Naive thymus-derived CD4-positive, alpha-beta T cell (primary cell): ENCODE measurements at places on chromosomes 11 and 22.

GRCh38 chr22:20204806-20205205, 54.0 kb upstream of the CCDC188 start:
- no peak for DNase-seq

- no peak for DNase-seq
Observed at GRCh38 chr11:132466983-132467382, 1065.3 kb downstream of the OPCML start.

DNA sequence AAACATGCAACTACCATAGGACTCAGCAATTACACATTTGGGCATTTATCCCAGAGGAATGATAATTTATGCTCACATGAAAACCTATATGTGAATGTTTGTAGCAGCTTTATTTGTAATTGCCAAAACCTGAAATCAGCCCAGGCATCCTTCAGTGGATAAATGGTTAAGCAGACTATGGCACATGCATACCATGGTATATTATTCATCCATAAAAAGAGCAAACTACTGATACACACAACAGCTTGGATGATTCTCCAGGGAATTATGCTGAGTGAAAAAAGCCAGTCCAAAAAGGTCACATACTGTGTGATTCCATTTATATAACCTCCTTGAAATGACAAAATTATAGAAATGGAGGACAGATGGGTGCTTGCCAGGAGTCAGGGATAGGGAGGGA, 86.7 kb downstream of the ALX4 start:
- DNase-seq: no peak

GRCh38 chr11:103601225-103601846, 435.1 kb upstream of the DDI1 start:
- DNase-seq: no peak

GRCh38 chr11:44241851-44242250, 68.1 kb downstream of the ALX4 start:
- DNase-seq: no peak

DNA sequence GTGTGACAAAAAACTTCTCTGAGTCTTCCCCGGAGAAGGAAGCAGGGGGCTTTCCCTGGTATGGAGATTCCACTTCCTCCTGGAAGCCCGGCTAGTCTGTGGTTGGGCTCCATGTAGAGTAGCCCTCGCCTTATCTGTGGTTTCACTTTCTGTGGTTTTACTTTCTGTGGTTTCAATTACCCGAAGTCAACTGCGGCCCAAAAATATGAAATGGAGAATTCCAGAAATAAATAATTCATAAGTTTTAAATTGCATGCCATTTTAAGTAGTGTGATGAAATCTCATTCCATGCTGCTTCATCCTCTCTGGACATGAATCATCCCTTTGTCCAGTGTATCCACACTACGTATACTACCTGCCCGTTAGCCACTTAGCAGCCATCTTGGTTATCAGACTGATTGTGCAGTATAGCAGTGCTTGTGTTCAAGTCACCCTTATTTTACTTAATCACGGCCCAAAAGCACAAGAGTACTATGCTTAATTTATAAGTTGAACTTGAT, 275.0 kb upstream of the SESN3 start:
- no peak for DNase-seq

- DNase-seq: no peak
Observed at GRCh38 chr11:86595955-86596354, 76.5 kb downstream of the ME3 start.

DNA sequence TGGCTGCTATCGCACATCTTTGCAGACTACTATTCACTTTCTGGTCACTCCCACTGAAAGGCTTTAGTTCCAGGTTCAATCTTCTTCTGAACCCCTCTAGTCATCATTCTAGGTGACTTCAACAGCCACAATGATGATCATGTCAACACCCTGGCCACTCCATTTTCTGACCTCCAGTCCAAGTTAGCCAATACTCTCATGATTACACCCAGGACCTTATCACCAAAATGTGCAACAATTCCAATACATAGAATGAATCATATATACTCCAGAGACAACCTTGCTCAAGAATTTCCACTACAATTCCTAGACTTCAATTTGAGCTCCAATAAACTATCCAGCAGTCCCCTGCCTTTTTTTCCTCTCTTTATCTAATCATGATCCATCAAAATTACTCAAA, 70.7 kb downstream of the PAK1 start:
- no peak for DNase-seq

GRCh38 chr11:117037279-117037974, 60.8 kb downstream of the SIK3 start:
- peak; percentile 31 for DNase-seq

- DNase-seq: no peak
Observed at GRCh38 chr22:29833392-29833965, 4.6 kb downstream of the ASCC2 start.

DNA sequence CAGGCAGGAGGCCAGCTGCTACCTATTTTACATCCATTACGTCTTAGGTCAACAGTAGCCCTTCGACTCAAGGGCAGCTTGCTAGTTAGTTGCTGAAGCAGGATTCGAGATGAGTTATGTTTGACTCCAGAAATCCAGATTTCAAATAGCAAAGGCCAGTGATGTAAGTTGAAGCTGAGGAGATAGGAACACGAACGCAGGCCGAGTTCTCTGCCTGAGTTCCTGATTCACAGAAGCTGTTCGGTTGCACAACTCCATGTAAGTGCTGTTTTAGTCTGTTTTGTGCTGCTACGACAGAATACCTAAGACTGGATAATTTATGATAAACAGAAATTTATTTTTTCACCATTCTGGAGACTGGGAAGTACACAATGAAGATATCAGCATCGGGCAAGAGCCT, 111.2 kb downstream of the SLC1A2 start:
- no peak for DNase-seq

DNA sequence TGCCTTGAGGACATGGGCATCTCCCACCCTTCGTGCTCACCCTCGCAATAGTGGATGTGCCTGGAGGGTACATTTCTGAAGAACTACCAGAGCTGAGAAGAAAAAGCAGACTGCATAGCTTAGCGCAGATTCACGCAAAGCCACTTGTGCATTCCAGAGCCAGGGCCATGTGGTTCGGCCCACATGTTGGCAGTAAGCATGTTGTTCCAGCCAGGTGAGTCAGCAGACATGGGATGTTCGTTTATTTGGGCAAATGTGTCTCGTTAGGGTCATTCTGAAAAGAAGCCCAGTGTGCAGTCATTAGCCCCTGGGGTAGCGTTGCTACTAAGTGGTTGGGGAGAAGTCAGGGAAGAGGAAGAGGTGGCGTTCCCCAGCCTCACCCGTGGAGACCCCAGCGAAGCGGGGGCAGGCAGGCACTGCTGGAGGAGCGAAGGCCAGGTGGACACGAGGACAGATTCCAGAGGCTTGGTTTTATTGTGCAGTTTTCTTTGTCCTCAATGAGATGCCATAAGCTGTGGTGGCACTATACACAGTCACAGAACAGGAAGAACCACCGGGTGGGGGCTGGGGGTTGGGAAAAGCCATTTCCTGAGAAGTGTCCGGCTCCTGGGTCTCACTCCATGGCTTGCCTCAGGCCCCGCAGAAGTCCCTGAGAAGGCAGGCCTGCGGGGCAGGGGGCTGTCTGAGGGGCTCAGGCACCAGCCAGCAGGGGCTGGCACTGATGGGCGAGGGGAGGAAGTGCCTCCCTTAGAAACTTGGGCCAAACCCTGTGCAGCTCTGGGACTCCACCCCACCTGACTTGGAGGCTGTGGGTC, 5.0 kb downstream of the THY1 start:
- DNase-seq: no peak

- DNase-seq: no peak
Observed at GRCh38 chr11:71946144-71946571, 17.3 kb downstream of the RNF121 start.

- DNase-seq: no peak
Observed at GRCh38 chr11:68007498-68008380, 2.4 kb upstream of the ALDH3B1 start.

DNA sequence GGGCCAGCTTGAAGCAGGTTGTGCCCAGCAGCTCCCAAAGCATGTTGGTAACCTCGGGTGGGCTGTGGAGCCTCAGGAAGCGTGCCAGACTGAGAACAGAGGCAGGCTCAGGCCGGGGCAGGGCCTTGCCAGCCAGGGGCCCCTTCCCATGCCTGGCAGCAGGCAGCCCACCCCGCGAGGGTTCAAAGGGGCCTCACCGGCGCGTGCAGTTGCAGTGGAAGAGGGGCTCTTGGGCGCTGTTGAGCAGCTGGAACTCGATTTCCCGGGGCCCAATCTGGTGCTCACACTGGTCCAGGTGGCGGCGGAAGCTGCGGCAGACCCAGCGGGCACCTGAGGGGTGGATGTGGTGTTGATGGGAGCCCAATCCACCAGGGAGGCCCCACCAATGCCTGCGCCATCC, 3.6 kb downstream of the PLA2G3 start:
- no peak for DNase-seq

DNA sequence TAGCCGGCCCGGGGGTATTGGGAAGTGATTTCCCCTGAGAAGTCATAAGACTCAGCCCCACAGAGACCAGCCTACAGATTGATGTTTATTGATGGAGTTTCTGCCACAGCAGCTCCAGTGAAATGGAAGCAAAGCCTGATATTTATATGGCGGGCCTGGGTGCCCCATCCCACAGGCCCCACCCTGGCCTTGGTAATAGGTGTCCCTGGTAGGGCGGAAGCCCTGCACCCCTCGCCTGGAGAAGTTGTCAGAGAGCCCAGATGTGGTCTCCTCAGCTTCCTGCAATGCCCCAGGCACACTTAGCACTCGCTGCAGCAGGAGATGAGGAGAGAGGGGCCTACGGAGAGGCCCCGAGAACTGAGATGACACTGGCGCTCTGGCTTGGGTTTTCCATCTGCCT, 107.4 kb downstream of the MORC2 start:
- no peak for DNase-seq

DNA sequence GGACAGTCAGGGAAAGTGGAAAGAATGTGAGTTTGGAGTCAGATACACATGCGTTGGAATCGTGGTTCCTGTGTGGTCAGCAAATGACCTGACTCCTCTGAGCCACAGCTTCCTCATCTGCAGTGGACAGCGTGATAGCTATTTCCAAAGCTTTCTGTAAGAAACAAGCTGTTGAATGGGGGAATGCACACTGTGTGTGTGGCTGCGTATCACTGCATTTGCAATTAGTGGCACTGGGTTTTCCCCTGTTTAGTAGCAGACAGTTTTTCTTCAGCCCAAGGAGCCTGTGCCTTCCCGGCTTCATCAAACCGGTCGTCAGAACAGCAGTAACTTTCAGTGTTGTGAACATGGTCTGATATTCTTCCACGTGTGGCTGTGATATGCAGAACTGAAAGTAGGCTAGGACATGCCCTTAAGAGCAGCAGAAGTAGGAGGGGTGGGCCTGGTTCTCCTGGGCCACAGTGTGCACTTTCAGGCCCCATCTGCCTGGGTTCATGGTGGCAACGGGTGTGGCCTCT, 121.5 kb downstream of the RRAS2 start:
- no peak for DNase-seq

DNA sequence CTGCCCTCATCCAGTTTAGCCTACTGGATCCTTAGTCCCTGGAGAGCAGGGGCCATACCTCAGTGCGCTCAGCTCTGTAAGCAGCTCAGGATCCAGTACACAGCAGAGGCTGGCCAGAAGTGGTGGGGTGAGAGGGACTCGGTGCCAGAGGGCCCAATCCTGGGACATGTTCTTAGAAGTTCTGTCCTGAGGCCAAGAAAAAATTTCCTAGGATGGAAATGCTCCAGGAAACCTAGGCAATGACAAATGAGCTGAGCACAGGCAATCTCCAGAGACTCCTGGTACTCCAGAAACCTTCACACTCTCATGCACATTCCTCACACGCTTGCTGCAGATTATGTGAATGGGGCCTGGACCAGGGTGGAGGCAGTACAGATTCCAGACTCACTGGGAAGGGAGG, 89.6 kb downstream of the SERGEF start:
- DNase-seq: no peak

DNA sequence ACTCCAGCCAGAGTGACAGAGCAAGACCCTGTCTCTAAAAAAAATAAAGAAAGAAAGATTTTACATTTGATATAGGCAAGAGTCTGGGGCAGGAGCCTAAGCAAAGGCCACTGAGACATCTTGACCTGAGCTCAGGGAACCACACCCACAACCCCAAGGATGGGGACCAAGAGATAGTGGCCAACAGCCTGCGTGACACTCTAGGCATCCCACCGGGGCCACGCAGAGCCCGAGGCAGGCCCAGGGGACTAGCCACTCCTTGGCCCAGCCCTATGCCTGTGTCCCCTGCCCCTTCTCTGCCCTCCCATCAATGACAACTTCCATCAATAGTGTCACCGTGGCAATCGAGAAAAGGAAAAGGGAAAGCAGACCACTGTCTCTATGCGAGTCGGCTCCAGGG, 41.1 kb downstream of the MN1 start:
- no peak for DNase-seq

DNA sequence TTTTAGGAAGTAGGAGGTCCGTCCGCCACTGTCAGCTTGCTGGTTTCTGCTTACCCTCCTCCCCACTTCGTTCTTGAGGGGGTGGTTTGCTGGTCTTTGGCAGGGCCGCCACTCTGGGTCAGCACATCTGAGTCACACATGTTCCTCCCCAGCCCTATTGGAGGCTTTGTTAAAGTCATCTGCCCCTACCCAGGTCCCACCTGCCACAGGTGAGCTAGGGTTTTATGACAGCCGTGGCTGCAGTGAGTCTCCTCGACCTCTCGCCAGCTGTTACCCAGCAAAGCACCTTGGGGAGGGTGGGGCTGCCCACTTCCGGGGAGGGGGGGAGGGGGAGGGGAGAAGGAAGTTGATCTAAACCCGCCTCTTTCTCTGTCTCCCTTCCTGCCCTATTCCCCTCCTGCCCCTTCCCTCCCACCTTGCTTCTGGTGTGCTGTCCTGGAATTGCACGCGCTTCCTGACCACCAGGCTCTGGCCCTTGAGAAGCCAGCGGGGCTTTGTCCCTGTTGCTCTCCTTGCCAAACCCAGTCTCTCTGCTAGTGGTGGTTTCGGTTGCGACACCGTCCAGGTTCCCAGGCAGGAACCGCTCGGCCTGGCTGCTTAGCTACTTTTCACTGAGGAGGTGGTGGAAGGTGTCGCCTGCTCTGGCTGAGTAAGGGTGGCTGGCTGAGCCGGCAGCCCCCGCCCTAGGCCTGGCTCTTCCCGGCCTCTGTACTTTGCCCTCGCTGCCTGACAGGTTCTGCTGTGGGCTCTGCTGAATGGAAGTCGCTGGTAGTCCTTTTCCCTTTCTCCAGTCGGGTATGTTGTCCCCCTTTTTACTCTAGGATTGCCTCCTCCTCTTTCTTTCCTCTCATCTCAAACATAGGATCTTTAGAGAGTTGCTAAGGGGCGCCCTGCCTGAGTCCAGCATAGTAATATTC, 28.5 kb downstream of the RCOR2 start:
- DNase-seq: peak; percentile 74

- peak; percentile 50 for DNase-seq
Observed at GRCh38 chr11:11155962-11156815, 196.9 kb downstream of the CSNK2A3 start.
